ENCODE measurements at places on chromosomes 16 and 17.

DNA sequence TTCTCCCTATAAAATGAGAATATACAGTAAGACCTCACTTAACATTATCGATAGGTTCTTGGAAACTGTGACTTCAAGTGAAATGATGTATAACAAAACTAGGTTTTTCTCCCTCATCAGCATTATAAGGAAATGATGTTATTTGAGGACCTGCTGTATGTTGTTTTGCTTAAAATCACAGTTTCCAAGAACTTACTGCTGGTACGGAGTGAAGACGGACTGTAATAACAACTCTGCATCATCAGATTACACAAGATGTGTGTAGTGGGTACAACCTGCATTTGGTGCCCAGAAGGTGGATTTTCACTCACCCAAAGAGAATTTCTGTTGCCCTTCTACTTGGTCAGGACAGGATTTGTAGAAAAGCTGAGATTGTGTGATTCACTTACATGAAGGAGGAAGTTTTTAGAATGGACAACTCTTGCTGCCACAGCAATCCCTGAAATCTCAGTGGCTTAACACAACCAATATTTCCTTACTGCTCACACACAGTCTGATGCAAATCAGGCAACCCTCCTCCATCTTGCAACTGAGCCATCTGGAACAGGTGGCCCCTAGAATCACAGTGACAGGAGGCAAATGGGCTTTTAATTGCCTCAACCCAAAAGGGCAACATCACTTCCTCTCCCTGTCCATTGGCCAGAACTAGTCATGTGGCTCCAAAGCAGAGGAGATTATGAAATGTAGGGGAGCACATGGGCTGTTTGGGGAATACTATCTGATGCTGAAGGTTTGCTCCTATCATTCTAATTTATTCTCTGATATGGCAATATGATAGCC lies 67.6 kb upstream of the CACNG5 start:
- peak; percentile 78 for DNase-seq

- DNase-seq = no peak
Observed at GRCh38 chr17:76083536-76084182, 4.7 kb downstream of the ZACN start.

GRCh38 chr17:67980456-67980855 lies 15.8 kb downstream of the C17orf58 start:
- no peak for DNase-seq

- DNase-seq = no peak
Observed at GRCh38 chr17:30782206-30782605, 42.3 kb downstream of the CRLF3 start.

- DNase-seq = no peak
Observed at GRCh38 chr16:21645261-21645721, 7.1 kb downstream of the IGSF6 start.

GRCh38 chr17:9185688-9186284 lies 164.5 kb downstream of the NTN1 start:
- no peak for DNase-seq

DNA sequence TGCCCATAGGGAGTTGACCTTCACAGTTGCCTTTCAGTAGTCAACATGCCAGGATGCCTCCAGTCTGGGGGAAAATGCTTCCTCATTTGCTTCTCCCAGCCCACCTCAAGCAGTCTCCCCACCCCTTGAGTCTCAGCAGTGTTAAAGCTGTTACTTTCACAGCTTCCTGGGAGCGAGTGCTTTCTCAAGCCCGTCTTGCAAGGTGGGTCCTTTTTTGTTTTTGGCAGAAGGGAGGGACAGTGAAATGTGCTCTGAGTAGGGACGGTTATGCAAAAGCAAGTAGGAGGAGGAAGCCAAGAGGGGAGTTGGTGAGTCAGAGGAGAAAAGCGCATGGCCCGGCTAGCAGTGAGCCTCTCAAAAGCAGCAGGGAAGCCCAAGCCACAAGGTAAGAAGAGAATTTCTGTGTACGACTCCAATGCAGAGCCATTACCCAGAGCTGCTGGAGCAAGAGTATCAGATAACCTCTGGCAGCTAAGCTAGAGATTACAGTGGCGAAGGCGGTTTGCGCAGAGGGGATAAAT lies at the start of gene CHST4:
Gene CHST4 (plus strand): TSS at position 316 of the 521 bp plus-strand sequence. CDS start 10,252 bp downstream, outside the sequence.
- peak; percentile 49 for DNase-seq

DNA sequence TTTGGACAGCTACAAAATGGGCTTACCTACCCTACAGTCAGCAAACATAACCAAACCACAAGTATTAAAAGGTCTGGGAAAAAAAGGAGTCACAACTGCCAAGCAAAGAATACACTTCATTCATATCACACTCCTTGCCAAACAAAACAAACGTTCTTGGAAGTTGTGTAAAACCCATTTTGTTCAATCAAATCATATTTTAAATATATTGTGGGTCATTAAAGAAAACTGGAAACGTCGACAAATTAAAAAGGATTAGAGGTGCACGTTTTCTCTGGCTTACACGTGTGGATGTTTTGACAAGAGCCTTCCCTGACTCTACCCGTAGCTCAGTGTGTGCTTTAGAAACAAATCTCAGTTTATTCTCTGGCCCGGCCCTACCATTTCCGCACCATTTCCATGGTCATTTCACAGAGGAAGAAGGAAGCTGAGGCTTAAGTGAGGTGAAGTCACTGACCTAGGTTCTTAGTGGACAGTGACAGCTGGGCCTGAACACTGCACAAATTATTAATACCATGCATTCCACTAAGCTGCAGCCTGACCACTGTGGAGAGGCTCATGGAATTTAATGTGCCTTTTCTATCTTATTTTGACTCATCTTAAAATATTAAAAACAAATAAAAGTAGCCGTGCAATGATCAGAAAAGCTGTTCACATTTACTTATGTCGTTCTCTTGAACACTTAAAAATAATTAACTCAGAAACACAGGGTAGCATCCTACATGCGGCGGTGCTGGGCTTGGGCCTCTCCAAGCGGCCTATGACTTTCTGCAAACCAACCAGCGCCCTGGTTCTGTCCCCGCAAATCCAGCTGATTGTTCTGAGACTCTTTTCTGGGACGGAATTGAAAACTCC lies 968 bp downstream of the CEP112 start:
- no peak for DNase-seq

- no peak for DNase-seq
Observed at GRCh38 chr16:85552980-85553435, 60.1 kb upstream of the GSE1 start.

DNA sequence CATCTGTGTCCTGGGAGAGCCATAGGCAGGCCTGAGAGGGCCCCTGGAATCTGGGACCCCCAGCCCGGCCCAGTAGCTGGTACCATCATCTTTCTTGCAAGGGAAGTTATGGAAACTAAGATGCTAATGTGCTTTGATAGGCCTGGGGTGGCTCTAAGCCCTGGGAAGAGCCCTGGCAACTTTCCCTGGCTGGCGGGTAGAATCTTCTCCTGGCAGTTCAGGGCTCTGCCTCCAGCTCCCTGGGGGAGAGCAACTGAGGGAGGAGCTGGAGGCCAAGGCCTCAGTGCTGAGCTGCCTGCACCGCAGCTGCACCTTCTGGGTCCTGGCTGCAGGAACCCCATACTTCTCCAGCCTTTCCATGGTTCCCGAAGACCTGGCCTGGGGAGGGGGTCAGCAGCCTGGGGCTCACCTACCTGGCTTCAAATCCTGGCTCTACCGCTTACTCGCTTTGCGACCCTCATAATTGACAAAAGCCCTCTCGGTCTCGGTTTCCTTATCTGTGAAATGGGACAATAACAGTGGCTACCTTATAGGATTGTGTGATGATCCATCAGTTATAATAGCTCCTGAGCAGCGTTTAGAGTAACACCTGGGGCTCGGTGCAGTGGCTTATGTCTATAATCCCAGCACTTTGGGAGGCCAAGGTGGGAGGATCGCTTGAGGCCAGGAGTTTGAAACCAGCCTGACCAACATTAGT lies 333.7 kb downstream of the SEC14L1 start:
- no peak for DNase-seq

GRCh38 chr17:77117415-77117814 lies 23.4 kb upstream of the SEC14L1 start:
- DNase-seq = no peak

DNA sequence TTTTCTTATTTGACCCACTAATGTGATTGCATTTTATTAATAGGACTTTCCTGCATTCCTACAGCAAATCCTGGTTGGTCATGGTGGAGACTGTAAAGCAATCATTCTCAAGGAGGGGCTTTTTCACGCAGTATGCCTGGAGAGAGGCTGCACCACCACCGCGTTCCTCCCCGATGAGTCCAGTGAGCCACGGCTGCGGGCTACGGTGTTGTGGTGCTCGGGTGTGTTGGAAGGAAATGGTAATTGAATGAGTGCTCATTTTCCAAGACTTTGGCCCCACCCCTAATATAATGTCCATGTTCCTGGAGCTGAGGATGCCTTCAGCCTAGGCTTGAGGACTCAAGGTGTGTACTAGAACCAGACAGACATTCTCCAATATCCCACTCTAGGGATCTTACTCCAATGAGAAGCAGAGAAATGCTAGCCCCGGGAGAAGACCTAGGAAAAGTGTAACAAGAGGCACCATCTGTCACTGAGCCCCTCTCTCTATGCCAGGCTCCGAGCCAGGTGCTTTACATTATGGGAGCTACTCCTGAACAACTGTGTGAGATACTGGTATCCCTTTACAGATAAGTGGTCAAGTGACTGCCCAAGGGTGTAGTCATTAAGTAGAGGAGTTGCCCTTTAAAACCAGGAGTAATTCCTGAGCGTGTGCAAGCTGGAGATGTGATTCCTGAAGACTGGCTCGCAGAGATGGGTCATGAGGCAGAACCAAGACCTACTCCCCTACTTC lies 39.4 kb downstream of the HEATR6 start:
- DNase-seq = peak; percentile 54
